GDM1 (cell line): ENCODE measurements at places on chromosomes 1 and 21.

- DNase-seq: peak; percentile 17
These were observed 25.2 kb downstream of the ETS2 start for GRCh38 chr21:38830671-38831525.

- no peak for DNase-seq
These were observed 1028.6 kb upstream of the PRMT6 start for GRCh38 chr1:106027871-106028270.

DNA sequence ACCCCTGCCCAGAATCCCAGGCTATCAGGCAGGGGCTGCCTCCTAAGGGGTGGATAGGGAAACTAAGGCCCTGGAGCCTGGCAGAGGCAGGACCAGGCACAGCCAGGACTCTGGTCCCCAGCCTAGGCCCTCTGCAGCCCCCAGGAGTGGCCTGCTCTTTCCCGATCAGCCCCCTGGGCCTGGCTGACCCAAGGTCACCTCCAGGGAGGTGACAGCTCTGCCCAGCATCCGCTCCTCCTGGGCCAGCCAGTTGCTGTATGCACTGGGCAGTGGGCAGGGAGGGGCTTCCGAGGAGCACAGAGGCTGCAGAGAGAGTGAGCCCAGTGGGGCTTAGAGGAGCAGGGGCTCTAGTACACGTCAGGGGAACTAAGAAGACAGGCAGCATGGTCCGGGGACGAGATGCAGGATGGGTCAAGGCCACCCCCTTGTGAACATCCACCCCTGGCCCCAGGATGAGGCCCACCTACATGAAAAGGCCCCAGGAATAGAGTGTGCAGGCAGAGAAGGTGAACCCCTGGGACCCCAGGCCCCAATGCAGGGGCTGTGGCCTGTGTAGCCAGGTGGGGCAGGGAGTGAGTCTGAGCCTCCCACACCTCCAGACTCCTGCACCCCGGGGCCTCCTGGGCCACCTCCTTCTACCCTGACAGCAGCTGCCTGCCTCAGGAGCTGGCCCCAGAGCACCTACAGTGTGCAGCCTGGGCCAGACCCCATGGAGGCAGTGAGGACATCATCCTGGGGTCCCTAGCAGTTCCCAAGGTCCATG, 32.8 kb downstream of the WNT9A start:
- no peak for DNase-seq

DNA sequence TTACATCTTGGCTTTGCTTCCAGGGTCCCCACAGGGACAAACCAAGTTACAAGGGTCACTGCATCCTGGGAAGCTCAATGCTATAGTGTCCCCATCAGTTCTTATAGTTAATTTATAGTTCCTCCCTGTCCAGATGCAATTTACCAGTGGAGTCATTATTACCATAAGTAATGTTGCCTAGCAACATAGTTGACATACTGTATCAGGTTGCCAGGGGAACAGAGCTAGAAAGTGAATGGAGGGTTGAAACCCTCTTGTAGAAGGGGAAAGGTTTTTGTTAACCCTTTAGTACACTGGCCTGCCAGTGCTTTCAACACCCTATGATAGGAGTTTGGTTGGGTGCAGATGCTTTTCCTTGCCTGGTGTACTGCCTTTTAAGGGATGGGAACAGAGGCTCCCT, 34.3 kb upstream of the TTC4 start:
- no peak for DNase-seq

- no peak for DNase-seq
These were observed 18.1 kb downstream of the ITSN1 start for GRCh38 chr21:33660406-33660805.

DNA sequence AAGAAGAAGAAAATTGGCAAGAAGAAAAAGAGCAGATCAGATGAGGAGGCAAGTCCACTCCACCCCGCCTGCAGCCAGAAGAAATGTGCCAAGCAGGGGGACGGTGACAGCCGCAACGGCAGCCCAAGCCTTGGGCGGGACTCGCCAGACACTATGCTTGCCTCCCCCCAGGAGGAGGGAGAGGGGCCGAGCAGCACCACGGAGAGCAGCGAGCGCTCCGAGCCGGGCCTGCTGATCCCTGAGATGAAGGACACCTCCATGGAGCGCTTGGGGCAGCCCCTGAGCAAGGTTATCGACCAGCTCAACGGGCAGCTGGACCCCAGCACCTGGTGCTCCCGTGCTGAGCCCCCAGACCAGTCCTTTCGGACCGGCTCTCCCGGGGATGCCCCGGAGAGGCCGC, 9.0 kb upstream of the SLC25A34 start:
- DNase-seq: no peak

GRCh38 chr1:53321776-53322602, 5.9 kb downstream of the LRP8 start:
- no peak for DNase-seq

GRCh38 chr1:57544345-57544744, 120.5 kb upstream of the DAB1 start:
- DNase-seq: no peak

GRCh38 chr1:82775406-82776000, 974.8 kb downstream of the ADGRL2 start:
- no peak for DNase-seq

- no peak for DNase-seq
These were observed 39.8 kb downstream of the FOXD2 start for GRCh38 chr1:47477595-47478080.

GRCh38 chr1:243791586-243792267, 58.3 kb downstream of the AKT3 start:
- DNase-seq: no peak

GRCh38 chr1:171902527-171902926, 61.2 kb downstream of the DNM3 start:
- no peak for DNase-seq

DNA sequence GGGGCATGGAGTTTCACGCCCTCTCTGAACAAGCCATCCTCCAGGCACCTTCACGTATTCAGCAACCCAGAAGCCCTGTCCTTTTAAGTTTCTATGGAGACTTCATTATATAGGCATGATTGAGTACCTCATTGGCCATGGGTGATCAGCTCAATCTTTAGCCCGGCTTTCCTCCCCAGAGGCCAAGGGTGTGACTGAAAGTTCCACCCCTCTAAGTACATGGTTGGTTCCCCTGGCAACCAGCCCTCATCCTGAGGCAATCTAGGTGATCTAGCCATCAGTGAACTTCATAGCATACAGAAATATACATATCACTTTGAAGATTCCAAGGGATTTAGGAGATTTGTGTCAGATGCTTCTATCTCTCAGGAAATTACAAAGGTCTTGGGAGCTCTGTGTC, 21.3 kb upstream of the DHX9 start:
- no peak for DNase-seq

- DNase-seq: no peak
These were observed 27.0 kb downstream of the TBX15 start for GRCh38 chr1:118961156-118961555.

- DNase-seq: no peak
These were observed 33.1 kb upstream of the LBR start for GRCh38 chr1:225460737-225461532.
